ENCODE measurements at places on chromosomes 1 and 21. TPM values are rescaled to one million over a fixed set of nuclear protein-coding genes. Genes with fewer than 3 reads are reported as not detected.

DNA sequence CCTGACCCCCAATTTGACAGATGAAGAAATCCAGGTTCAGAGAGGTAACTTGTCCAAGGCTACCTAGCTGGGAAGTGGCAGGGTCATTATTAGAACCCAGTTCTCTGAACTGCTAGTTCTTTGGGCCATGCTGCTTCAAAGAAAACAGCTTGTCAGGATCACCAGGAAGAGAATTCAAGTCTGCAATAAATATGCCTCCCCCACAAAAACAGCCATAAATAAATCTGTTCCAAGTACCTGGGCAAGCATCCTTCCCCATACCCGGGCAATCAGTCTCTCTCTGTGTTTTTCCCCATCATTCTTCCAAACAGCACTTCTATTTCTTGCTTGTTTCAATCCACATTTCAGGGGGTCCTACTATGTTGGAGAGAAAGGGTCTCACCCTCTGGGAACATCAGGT lies 34.1 kb downstream of the SLC9A1 start:
- no peaks in the 10 kb centered on the region for H3K36me3 ChIP-seq
- no peak overlapping the region for H3K4me3 ChIP-seq
- H3K27ac ChIP-seq: no peak overlapping the region
- H3K27me3 ChIP-seq: no peaks in the 10 kb centered on the region
- no peak for DNase-seq
- H3K4me1 ChIP-seq: peaks cover 6% of the 10 kb centered on the region

GRCh38 chr21:26284531-26284930 lies 114.0 kb upstream of the APP start:
- no peak overlapping the region for H3K4me3 ChIP-seq
- no peaks in the 10 kb centered on the region for H3K27me3 ChIP-seq
- no peaks in the 10 kb centered on the region for H3K36me3 ChIP-seq
- DNase-seq: no peak

- DNase-seq: no peak
- no peaks in the 10 kb centered on the region for H3K36me3 ChIP-seq
- no peak overlapping the region for H3K27ac ChIP-seq
- H3K27me3 ChIP-seq: no peaks in the 10 kb centered on the region
- no peak overlapping the region for H3K4me3 ChIP-seq
Observed at GRCh38 chr1:78553859-78554258, 63.1 kb downstream of the PTGFR start.

DNA sequence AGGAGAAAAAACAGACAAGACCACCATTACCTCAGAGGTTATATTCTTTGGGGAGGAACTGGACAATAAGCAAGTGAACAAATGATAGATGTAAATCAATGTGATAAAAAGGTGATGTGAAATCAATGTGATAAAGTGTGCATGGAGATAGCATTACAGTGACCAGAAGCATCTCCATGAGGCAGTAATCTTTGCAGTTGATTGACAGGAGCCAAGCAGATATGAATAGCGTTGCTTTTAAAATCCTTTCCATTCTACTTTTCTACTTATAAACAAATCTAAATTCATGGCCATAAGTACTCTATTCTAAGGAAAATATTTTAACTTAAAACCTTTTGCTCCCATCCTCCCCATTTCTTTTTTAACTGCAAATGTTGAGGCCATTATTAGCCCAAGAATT lies 2.8 kb upstream of the H3-3A start:
- no peak for DNase-seq
- H3K36me3 ChIP-seq: peaks cover 33% of the 10 kb centered on the region
- H3K4me3 ChIP-seq: no peak overlapping the region
- peaks cover 16% of the 10 kb centered on the region for H3K4me1 ChIP-seq
- no peaks in the 10 kb centered on the region for H3K27me3 ChIP-seq

GRCh38 chr1:169340882-169341281 lies 26.7 kb downstream of the NME7 start:
- no peak for DNase-seq
- H3K36me3 ChIP-seq: peaks cover 33% of the 10 kb centered on the region
- H3K4me3 ChIP-seq: no peak overlapping the region
- peaks cover 10% of the 10 kb centered on the region for H3K4me1 ChIP-seq

Gene RIMKLA
- total RNA-seq: 3.1 TPM

Gene NKAIN1
- total RNA-seq: not detected
